ENCODE measurements at places on chromosomes 6 and 20. TPM values are rescaled to one million over a fixed set of nuclear protein-coding genes. Genes with fewer than 3 reads are reported as not detected.

GRCh38 chr20:31816221-31816620, 2.9 kb upstream of the MYLK2 start:
- DNase-seq = no peak

DNA sequence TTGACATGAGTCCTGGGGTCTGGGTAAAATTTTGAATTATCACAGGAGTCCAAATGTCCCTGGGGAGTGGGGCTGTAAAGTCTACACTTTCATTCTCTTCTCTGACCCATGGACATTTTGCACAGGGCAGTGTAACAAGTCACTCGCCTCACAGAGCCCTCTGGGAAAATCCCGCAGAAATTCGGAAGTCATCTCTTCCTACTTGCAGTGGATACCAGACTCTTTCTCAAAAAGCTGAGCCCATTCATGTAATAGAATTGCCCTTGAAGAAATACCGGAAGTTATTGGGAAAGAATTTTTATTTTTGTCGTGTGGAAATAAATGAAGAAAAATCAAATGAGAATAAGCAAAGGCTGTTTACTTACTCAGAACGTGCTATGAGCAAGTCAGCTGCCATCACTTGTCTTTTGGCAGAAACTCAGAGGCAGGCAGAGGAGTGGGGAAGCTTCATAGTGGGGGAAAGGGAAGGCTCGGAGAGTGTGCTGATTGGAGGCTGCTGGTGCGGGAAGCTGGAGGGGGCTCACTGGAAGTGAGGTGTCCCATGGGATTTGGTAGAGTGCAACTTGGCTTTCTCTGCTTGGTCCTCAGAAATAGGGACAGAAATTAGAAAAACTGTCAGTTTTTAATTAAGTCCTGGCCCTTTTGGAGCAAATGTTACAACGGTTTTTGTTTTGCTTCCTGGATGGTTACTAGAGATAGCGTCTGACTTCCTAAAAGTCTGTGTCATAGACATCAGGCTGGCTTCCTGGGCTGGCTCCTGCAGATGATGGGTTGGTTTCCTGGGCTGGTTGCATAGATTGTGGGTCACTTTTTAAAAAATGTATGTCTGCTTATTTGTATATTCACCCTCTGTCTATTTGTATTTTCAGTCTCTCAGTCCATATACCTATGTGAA, 79.8 kb upstream of the EEF1E1 start:
- DNase-seq = peak; percentile 53

DNA sequence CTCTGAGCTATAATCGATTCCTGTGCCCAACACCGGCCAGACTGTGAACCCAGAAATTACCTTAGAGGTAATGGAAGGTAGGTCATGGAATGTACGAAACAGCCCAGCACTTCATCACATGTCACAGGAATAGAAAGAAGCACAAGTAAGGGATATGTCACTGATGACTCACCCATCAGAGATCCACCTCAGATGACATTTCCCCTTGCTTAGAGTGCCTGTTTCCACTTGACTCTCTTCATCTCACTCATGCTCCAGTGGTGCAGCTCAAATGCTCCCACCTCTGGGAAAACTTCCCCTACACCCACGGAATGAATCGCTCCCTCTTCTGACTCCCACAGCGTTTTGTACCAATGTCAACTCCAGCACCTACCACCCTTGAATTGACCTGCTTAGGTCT, 381.6 kb upstream of the CNR1 start:
- no peak for DNase-seq

- no peak for DNase-seq
These were observed 40.9 kb downstream of the RPP40 start for GRCh38 chr6:4962905-4963304.

DNA sequence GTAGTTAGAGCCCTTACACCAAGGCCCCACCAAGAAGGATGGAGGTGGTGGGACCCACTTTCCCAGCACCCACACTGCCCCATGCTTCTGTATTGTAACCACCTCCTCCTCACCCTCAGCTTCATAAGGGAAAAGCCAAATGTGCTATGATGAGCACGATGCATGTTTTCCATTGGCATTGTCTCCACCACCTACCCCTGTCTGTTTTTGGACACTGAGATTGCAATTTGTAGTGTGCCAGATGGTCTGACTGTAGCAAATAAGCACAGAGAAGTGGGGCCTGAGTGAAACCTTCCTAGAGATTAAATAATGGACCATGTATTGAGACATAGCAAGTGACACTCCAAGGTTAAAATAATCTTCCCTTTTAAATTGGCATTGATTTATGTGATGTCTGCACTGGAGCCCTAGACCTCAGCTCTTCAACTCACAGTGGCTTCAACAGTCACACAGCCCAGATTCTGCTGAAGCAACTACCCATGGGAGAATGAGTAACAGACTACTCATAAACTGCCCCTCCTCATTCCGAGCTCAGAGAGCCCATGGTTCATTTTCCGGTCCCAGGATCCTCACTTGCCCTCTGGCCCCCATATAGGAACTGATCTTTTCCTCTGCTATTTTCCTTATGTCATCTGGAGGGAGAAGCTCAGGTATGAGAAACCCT, 177.9 kb downstream of the COL9A1 start:
- DNase-seq = no peak

DNA sequence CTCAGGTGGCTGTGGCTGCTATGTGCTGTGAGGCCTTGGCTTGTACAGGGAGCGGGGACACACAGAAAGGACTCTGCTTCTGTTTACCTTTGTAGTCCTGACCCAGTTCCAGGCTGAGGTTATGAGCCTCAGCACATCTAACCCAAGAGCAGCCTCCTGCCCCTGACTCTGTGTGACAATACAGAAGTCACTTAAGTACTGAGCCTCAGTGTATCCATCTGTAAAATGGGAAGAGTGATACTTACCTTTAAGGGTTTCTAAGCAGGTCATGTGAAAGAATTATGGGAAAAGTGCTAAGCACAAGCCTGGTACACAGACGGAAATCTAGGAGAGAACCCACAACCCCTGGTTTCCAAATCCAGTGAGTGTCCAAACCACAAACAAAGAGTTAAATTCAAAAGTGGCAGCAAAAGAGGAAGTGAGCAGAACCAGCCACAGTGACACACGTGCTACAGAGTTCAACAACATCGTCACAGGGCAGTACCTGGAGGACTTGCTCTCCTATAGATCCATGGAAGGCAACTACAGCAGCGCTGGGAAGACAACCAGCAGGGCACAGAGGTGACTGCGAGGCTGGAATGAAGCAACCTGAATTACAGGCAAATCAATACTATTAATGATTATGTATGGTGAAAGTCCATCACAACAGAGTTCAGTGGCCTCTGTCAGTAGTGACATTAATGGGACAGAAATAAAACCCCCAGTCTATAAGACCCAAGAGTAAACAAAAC, 12.5 kb downstream of the TRIM26 start:
- no peak for DNase-seq

RAE1 gene
- 24.5 TPM for total RNA-seq

DNA sequence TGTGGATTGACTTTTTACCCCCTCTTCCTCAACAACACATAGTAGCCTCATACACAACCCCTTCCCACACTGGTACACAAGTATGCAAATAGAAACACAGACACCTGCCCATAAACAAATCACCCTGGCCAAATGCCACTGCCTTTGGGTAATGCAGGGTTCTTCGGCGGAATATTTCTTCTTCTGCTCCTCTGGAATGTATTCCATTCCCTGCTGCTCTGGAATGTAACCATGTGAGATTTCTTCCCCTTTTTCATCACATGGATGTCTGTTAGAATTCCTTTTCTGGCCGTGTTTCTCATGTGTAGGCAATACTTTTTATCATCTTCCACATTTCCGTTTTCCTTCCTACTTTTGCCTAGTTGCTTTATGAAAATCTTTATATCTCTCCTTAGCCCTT, 76.1 kb upstream of the TPD52L1 start:
- no peak for DNase-seq

DNA sequence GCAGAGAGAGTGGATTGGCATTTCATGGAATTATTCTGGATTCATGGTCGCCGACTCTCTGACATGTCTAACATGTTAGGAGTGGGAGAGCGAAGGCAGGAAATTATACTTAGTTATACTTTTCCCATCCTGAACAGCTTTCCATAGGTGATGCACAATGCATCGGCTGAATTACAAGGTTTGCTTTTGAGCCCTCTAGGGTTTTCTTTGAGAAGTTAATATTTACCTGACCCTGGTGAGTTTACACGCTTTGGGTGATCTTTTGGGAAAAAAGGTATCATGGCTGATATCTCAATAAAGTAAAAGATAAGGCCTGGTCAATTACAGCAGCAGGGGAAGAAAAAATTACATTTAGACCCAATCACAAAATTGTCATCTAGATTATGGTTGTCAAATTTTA, 14.0 kb upstream of the NKX2-2 start:
- DNase-seq = no peak

DNA sequence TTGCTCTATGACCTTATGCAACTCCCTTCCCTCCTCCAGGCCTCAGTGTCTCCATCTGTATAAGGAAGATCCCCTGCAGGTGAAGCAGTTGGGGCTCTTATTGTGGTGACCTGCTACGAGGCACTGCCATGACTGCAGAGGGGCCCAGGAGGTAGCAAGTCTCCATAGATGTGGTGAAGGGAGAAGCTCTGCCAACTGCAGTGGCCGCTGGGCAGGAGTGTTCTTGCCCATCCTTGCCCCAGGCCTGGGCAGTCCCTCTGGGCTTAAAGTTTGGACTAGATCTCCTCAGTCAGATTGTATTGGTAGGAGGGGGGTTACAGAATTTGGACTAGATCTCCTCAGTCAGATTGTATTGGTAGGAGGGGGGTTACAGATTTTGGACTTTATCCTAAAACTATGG, 12.2 kb downstream of the KCNK17 start:
- DNase-seq = no peak

GRCh38 chr20:31757254-31757653, 18.2 kb downstream of the TPX2 start:
- no peak for DNase-seq

FKBP5 gene
- total RNA-seq = 262 TPM

GRCh38 chr6:43292341-43292740, 5.7 kb upstream of the SLC22A7 start:
- DNase-seq = no peak

WFDC10B gene
- not detected for total RNA-seq

CGA gene
- not detected for total RNA-seq

ADTRP gene
- 3.5 TPM for total RNA-seq

GRCh38 chr6:28105245-28105639, 19.2 kb upstream of the ZSCAN16 start:
- no peak for DNase-seq

All from thyroid gland (tissue), 4 donors.